ENCODE measurements at places on chromosomes 5 and 9.

GRCh38 chr5:173246135-173246495 lies 11.1 kb upstream of the NKX2-5 start:
- no peak for DNase-seq

DNA sequence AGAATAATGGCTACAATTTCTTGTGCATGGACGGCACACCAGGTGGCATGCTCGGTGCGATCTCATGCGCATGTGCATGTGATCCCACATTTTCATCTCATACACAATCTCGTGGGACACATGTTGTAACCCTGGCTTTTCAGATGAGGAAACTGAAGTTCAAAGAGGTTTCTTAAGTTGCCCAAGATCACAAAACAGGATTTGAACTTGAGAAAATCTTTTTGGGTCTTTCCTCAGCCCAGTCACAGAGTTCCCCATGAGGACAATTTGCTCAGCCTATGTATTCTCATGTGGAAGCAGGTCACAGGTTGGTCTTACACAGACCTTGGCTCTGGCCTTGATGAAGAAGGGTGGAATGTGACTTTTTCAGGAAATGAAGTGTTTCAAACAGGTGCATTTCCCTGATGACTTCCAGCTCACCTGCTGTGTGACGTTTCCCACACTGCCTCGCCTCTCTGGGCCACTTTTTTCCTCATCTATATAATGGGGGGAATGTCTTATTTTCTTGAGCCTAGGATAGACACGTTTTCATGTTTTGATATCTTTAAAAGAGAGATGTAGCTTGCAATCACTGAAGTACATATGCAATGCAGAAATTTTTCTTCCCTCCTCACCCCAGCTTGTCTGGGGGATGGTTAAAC lies 7.1 kb upstream of the ORM1 start:
- no peak for DNase-seq

DNA sequence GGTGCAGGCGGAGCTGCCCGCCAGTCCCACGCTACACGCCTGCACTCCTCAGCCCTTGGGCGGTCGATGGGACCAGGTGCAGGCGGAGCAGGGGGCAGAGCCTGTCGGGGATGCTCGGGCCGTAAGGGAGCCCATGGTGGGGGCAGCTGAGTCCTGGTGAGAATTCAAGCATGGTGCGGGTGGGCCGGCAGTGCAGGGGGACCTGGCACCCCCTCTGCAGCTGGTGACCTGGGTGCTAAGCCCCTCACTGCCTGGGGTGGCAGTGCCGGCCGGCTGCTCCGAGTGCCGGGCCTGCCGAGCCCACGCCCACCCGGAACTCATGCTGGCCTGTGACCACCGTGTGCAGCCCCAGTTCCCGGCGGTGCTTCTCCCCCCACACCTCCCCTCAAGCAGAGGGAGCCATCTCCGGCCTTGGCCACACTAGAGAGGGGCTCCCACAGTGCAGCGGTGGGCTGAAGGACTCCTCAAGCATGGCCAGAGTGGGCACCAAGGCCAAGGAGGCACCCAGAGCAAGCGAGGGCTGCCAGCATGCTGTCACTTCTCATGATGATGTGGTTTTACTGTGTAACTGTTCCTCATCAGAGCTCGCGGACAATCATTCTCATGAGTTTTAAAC lies 228.9 kb upstream of the CDH9 start:
- no peak for DNase-seq

DNA sequence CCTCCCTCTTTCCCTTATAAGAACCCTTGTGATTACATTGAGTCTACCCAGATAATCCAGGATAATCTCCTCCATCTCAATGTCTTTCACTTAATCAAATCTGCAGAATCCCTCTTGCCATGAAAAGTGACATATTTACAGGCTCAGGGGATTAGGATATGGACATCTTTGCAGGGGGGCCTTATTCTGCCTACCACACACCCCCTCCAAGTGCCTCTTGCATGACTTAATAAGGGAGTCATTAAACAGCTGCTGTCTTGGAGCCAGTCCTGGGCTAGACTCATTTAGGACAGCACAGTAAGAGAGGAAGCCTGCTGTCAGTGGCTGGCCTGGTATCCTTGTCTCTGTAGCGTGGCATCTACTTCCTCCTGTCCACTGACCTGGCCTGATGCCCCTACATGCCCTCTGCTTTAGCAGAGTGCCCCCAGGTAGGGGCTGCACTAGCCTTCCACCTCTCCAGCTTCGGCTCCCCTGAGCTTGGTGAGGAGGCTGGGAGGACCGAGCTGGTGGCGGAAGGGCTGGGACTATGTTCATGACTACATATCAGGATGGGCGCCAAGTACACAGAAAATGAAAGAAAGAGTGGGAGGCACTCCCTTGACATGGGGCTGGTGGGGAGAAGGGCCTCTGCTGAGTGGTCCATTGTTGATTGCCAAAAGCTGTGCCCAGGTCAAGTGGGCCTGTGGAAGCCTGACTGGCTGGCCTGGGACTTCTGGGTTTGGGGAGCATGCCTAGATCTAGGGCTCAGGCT lies 17.2 kb downstream of the ENHO start:
- DNase-seq: no peak

GRCh38 chr5:43274435-43275114 lies 38.6 kb downstream of the HMGCS1 start:
- no peak for DNase-seq

GRCh38 chr5:102765350-102765749 lies 10.2 kb downstream of the PAM start:
- no peak for DNase-seq

GRCh38 chr9:91033797-91034196 lies 232.2 kb downstream of the SYK start:
- peak; percentile 60 for DNase-seq

DNA sequence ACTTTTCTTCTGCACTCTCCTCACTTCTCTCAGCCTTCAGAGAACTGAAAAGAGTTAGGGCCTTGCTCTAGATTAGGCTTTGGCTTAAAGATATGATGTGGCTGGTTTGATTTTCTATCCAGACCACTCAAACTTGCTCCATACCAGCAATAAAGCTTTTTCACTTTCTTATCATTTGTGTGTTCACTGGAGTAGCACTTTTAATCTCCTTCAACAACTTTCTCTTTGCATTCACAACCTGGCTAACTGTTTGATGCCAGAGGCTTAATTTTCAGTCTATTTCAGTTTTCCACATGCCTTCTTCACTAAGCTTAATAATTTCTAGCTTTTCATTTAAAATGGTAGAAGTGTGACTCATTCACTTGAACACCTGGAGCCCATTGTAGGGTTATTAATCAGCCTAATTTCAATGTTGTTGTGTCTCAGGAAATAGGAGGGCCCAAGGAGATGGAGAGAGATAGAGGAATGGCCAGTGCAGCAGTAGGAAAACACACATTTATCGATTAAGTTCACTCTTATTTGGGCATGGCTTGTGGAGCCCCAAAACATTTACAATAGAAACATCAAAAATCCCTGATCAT lies 5.9 kb downstream of the ATPSCKMT start:
- no peak for DNase-seq
